Activated CD4-positive, alpha-beta T cell treated with anti-CD3 and anti-CD28 coated beads, Interleukin-2, amount 50 U/mL, for 24 hours (primary cell): ENCODE measurements at places on chromosomes 2 and 18.

DNA sequence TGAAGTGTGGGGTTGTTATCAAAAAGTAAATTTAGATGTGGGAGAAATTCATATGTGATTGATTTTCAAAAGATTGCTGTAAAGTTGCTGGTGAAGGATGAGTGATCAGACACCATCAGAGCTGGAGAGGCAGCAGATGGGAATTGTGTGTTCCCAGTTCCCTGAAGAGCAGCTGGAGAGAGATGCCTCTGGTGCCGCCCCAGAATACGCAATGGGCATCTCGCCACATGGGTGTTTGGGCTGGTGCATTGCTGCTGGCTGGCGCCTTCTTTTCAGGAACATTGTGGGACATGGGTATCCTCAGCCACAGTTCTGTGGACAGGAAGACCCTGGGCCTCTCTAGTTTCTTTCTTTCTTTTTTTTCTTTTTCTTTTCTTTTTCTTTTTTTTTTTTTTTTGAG is 11.9 kb downstream of the ATG4B start:
- DNase-seq = no peak

- DNase-seq = no peak
These were observed 106.5 kb downstream of the PIGN start for GRCh38 chr18:62080172-62080900.

- no peak for DNase-seq
These were observed 466.1 kb downstream of the TGIF1 start for GRCh38 chr18:3916082-3916481.

DNA sequence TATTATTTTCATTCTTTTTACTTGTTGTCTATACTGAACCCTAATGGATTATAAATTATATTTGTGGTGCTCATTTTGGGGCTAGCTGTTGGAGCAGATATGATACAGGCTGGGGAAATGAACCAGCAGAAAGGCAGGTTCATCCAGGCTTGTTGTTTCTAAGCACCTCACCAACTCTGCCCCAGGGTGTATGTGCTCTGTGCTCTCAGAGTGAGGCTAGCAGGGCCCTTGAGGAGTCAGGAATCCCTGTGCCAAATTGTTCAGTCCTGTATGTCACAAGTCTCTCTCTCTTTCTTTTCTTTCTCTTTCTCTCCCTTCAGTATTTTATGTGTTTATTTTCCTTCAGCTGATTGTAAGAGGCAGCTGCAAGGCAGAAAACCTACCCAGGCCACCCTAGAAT is 181.1 kb upstream of the DPP10 start:
- DNase-seq = no peak

- DNase-seq = no peak
These were observed 39.0 kb downstream of the CHN1 start for GRCh38 chr2:174965992-174966744.

- DNase-seq = no peak
These were observed 94.5 kb downstream of the MTCL1 start for GRCh38 chr18:8799596-8800441.

DNA sequence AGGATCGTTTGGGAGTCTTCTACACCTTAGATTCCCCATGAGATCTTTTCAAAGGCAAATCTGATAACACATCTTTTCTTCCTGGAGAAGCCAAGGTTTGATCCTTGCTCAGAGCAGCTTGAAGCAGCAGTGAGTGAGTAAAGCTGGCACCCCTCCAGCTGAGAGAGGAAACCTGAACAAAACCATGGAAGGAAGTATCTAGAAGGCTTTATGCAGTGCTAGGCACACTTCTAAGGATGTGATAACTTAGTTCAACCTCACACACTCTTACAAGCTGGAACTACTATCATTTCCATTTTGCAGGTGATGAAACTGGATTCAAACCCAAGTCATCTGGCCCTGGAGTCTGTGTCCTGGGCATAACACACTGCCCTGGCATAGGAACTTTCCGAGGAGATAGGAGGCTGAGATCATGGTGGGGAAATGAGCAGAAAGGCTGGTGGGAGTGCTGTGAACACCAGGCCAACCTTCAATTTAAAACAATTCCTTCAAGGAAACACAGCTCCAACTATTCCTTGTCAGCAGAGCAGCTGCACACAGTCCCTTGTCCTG is 71.2 kb downstream of the CTAGE1 start:
- DNase-seq = no peak

GRCh38 chr18:59423259-59423658 is 64.2 kb upstream of the LMAN1 start:
- no peak for DNase-seq

DNA sequence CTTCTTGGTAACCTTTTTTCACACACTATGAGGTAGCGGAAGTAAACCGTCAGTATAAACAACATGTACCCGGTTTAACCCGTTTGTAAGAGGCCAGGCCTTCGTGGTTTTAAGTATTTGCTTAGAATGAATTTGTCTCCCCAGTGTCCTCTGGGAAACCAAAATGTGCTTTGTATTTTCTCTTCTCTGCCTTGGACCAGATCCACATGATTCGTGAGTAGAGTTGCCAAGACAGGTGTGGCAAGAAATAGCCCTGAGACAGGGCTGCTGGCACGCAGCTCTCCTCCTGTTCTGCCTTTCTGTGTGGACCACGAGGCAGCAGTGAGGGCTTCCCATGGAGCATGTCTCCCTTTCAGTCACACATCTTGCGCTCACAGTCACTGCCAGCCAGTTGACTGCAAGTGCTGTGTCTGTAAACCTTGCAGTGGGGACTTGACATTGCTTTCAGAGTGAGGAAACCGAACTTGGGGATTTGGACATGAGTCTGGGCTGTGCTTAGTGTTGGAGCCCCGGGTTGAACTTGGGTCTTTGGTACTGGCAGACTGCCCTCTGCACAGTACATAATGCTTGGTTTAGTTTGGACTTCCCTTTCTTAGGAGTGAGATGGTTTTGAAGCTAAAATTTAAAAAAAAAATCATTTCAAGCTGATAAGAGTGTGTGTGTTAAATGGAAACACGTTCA is 19.1 kb downstream of the BCL2L11 start:
- no peak for DNase-seq

DNA sequence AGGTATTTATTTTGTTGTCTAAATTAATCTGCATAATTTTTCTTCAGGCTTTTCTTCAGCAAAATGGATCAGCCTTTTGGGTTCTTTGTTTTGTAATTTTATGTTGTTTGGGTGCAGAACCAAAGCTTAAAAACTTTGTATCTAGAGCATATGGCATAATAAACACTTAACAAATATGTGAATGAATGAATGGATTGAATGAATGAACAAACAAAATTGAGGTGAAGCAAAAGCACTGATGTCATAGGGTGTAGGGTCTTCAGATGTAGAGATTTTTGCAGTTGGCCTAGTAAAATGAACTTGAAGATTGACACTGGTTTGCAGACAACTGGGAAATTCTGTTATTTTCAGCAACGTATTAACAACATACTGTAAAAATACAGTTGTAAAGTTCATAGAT is 17.3 kb downstream of the VAPA start:
- DNase-seq = no peak

DNA sequence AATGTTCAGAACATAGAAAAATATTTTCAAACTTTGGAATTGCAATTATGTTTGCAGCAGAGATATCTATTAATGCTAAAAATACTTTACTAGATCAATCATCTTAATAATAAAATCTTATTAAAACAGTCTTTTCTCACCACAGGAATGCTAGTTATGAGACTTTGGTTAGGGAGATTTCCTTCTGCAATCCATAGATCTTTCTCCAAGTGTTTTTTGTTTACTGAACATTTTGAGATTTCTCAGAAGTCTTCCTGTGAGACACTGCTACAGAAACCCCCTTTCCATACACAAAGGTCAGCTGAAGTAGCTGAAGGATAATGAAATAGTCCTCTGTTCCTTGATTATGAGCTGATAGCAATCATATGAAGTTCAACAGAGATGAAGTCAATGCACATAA is 59.4 kb upstream of the RAPH1 start:
- DNase-seq = no peak

- no peak for DNase-seq
These were observed 133.3 kb downstream of the LCLAT1 start for GRCh38 chr2:30580391-30580790.

- peak; percentile 53 for DNase-seq
These were observed 26.4 kb upstream of the CD207 start for GRCh38 chr2:70861777-70862625.

DNA sequence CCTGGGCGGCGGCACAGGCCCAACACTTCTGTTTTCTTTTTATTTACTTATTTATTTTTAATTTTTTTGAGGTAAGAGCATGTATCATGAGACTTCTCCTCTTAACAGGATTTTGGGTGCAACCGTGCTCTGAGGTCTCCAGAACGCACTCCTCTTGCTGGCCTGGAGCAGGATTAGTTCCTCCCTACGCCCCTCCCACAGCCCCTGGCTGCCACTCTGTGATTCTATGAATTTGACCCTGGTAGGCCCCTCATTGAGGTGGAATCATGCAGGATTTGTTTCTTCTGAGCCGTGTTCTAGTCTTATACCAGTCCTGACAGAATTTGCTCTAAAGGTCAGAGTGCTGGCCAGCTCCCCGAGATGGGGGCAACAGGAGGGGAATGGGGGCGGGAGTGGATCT is 106.5 kb upstream of the HS6ST1 start:
- no peak for DNase-seq

GRCh38 chr2:219475697-219476651 is 22.7 kb upstream of the GMPPA start:
- DNase-seq = no peak

GRCh38 chr2:28276076-28276618 is 116.5 kb upstream of the FOSL2 start:
- peak; percentile 30 for DNase-seq

- DNase-seq = no peak
These were observed 38.1 kb downstream of the LRRTM4 start for GRCh38 chr2:77484026-77484425.

- no peak for DNase-seq
These were observed 59.0 kb downstream of the TACR1 start for GRCh38 chr2:75140288-75140687.

DNA sequence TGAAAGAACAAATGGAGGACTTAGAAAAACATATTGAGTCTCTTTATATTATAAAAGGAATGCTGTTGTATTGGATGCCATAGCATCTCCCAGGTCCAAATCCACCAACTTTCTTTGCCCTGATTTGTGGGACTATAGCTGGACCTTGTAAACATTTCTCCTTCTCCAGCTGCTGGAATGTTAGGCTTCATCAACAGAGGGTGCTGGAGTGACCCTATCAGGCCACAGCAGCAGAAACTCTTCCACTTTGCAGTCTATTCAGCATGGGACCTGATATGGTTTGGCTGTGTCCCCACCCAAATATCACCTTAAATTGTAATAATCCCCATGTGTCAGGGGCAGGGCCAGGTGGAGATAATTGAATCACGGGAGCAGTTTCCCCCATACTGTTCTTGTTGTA is 138.4 kb upstream of the ARL4C start:
- no peak for DNase-seq

GRCh38 chr2:81672516-81672915 is 1368.0 kb upstream of the LRRTM1 start:
- no peak for DNase-seq

DNA sequence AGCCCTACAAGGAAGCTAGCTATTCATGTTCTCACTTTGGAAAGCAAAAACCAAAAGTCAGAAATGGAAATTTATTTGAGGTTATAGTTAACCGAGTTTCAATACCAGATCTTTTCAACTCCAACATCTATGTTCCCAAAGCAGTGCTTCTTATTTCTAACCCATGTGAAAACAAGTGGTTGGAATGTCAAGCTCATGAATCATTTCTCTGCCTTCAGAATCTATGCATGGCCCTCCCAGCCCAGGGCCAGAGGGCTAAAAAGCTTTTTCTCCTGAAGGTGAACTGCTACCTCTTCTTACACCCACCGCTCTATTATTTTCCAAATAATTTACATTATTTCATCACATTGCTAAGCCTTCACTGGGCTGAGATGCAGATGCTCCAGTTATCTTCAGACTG is 158.4 kb downstream of the SP3 start:
- no peak for DNase-seq
